ENCODE measurements at places on chromosomes 4 and X.

GRCh38 chr4:109574931-109575804 lies 15.1 kb downstream of the MCUB start:
- no peak for DNase-seq

- no peak for DNase-seq
These were observed 61.9 kb upstream of the ZCCHC13 start for GRCh38 chrX:74242050-74242449.

DNA sequence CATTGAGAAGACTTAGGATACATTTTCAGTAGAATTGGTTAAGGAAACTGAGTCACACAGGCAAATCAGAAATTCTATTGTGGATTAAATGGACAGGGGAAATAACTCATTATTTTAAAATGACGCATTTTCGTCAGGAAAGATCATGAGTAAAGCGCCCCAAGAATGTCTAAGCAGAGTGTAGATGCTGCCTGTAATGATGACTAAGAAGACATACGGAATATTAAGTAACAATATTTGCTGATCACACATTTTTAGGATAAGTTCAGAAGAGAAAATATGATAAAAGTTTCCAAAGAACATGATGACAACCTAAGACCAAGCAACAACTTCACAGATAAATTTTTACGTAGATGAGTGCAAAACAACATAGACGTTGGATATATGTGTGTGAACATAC lies 596.3 kb upstream of the TENM3 start:
- DNase-seq, result no peak

DNA sequence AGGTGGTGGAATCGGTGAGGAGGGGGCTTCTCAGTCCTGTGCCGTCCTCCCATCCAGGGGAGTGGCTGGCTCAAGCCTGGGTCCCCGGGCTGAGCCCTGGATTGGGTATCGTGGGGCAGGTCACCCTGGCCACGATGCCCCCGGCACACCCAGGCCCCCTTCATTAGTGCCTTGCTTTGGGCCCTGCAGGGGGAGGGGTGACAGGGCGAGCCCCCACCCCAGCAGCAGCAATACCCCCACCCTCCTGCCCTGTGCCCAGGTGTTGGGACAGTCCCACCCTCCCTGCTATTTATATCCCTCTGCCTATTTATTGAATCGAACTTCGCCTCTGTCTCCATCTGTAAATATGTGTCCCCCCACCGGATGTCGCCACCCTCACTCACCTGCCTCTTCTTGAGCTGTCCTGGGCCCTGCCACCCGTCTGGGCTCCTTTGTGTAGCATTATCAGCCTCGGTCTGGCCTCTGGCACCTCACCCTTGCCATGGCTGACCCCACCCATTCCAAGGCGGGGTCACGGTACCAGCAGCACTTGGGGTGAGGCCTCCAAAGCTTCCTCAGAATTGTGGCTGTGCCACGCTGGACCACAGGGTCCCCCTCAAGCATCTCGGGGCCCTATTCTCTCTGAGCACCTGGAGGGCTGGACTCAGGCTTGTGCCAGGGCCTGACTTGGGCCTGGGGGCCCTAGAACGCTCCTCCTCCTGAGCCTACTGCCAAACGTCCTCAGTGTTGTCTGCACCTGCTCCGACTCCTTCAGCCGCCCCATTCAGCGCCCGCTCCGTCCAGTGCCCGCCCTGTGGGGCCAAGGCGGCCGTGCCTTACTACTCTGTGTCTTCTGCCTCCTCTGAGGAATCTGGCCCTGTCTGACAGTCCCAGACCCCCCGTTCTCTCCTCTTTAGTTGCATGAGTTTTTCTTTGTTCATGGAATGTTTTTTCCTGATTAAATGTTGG lies 6.1 kb downstream of the LAGE3 start:
- DNase-seq, result no peak

GRCh38 chr4:15232366-15233263 lies 195.2 kb upstream of the C1QTNF7 start:
- no peak for DNase-seq

GRCh38 chrX:150688911-150689451 lies 4.2 kb upstream of the MTMR1 start:
- peak; percentile 79 for DNase-seq

- peak; percentile 23 for DNase-seq
These were observed 109.1 kb downstream of the GPAT3 start for GRCh38 chr4:83644677-83645659.

Data from HS-27A (cell line).